Fibroblast of gingiva (primary cell): ENCODE measurements at places on chromosomes 4 and X.

GRCh38 chrX:45400027-45400779, 199.5 kb upstream of the DIPK2B start:
- peak; percentile 61 for DNase-seq

- DNase-seq = no peak
Observed at GRCh38 chr4:98204236-98204553, 57.0 kb upstream of the RAP1GDS1 start.

GRCh38 chrX:138925330-138925729, 213.8 kb upstream of the FGF13 start:
- peak; percentile 92 for DNase-seq

DNA sequence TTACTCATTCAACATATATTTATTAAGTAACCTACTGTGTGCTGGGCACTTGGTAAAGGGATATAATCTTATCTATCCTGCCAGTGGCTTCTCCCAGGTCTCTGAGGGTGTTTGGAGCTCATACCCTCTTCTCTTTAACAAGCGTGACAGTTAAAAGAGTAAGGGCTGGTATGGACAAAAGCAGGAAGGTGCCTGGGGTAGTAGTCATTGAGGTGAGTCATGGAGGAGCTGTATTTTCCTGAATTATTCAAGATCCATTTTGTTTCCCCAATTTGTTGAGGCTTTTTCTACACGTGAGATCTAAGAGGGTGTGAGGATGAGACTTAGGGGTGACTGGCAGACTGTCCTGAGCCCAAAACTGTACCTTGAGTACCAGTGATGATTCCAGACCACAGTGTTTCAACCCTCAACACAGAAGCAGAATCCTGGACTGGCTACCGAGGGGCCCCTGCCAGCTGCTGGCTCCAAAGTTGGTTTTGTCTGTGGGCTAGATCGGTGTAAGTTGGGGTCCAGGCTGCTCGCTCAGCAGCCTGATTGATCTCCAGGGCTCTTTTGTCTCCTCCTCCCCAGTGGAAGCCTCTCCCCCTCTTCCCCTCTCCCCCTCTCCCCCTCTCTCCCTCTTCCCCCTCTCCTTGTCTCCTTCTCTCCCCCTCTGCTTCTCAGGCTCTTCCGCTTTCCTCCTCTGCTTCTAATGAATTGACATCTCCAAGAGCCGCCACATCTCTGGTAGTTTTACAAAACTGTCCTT, at the start of gene DRP2:
TSS of gene DRP2 (plus strand) at position 671 of the 748 bp plus-strand sequence. CDS start 11,862 bp downstream, outside the sequence.
- DNase-seq = no peak

- peak; percentile 14 for DNase-seq
Observed at GRCh38 chr4:146338512-146338911, 124.2 kb downstream of the REELD1 start.

DNA sequence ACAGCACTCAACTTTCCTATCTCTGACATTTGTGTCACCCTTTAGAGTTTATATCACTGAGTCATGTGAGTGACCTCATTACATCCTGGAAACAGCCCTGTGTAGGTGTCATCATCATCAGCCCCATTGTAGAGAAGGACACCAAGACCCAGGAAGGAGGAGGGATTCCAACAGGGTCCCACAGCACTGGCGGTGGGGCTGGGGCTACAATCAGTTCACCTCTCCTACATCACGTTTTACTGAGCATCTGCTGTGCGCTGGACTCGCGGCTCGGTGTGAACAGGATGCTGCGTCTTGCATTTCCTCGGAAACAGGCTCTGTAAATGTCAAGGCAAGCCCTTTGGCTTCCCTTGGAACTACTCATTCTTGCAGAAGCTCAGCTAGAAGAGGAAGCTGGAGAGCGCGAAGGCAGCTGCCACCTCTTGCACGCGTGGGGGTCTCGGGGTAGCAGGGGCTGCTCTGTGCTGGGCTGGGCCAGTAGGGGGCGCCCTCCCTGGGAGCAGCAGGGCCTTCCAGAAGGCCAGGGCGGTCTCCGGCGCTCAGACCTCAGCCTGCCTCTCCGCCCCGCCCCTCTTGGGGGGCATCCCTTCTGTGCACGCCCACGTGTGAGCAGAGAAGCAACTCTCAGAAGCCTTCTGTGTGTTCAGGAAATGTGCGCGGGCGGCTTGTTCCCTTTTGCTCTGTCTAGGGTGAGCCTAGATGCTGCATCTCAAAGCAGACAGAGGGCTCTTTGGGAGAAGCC, 29.0 kb downstream of the REELD1 start:
- DNase-seq = no peak

DNA sequence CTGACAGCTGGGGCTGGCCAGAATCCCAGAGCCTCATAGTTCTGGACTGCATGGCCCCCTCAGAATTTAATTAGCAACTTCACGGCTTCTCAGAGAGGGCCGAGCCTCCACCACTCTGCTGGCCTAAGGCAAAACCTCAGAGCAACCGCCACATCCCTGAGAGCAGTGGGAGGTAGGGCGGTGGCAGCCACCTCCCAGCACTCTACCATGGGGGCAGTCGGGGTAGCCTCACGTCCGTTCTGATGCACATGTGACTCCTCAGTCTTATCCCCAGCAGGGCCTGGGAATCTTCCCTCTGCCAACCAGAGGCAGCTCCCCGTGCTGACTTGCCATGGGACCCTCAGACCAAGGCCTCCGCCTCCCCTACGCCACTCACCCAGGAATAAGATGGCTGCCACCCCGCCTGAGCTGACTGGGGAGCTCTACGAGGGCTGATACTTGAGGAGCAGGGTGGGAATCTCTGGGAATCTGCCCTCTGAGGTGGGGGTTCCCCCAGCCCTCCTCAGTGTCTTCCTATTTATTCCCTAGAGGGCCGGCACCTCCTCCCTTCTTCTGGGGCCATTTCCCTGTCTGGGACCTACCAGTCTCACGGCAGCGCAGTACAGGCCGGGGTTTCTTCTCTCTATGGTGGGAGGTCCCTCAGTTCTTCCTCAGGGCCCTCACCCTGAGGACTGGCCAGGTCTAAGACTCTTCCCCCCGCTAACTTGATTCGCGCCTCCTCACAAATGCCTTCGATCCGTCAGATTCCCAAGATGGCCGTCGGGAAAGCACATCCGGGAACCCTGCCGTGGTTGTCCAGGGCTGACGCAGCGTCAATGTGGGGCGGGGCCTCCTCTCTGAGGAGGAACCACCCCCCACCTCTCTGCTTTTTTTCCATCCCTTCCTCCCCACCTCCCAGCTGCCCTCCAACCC, at the start of gene MAGEC2:
TSS of gene MAGEC2 (minus strand) at position 769 of the 912 bp plus-strand sequence. CDS start 1,303 bp downstream, outside the sequence.
- no peak for DNase-seq

DNA sequence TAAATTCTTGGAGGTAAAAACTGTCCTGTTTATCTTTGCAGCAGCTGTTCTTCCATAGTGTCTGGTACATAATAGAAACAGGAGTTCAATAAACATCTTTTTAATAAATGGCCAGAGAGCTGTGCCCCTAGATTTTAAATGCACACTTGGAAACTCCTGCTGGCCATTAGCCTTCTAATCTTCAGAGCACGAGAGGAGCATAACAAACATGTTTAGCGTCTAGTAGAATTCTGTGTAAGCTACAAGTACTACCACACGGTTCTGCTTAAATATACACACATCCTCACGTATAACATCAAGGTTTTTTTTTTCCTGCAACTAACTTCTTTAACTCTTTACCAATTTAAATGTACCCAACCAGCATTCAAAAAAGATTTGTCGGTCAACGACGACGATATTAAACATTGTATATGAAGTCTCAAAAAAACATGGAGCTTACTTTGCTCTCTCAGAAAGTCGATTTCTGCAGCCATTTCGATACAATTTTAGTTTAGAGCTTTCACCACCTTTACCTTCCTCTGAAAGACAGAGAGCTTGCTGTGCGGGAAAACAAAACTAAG, 628 bp downstream of the SCLT1 start:
- peak; percentile 4 for DNase-seq

DNA sequence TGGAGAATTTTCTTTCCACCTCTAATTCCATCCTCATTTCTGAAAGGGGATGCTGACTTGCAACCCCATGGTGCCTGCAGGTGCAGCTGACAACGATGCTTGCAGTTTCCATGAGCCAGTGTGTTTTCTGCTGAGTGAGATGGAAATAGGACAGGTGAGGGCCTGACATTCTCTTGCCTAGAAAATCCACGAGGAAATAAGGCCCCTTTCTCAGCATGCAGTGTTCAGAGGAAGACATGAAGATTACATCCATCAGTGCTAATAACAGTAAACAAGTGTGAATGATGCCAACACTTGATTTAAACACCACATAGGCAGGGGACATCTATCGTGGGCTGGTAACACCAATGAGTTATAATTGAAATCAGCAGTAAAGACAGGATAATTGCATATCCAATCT, 237.3 kb downstream of the NLGN4X start:
- DNase-seq = no peak

- DNase-seq = no peak
Observed at GRCh38 chr4:149708513-149709130, 107.0 kb downstream of the IQCM start.

- DNase-seq = no peak
Observed at GRCh38 chr4:7326693-7327340, 107.9 kb downstream of the PSAPL1 start.

DNA sequence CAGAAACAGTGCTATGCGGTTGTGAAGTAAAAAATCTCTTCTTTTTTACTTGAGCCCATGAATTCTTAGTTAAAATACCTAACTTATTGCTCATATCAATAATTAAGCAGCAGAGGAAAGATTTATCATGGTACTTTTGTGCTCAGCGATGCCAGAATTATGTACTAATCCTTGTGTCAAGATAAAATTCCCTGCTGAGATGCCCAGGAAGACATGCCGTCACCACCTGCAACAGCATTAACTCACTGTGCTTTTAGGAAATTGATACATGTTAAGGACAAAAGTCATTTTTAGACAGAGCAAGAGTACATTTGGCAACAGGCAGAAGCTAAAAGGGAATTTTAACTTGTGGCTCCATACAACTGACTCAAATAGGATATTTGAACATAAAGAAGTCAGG, 138.9 kb downstream of the NPNT start:
- DNase-seq = no peak

DNA sequence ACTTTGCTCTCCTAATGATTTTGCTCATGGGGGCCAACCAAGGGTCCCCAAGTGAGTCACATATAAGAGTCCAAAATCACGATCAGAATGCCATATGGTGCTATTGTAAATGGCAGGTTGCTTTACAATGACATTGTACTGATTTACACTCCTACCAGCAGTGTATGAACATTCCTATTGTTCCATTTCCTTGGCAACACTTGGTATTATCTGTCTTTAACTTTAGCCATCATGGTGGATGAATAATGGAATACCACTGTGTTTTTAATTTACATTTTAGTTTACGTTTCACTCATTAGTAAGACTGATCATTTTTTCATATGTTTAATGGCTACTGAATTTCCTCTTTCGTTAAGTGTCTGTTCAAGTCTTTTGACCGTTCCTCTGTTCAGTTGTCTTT, 96.5 kb downstream of the NYX start:
- DNase-seq = no peak

- DNase-seq = no peak
Observed at GRCh38 chrX:21863241-21863640, 7.5 kb downstream of the YY2 start.

DNA sequence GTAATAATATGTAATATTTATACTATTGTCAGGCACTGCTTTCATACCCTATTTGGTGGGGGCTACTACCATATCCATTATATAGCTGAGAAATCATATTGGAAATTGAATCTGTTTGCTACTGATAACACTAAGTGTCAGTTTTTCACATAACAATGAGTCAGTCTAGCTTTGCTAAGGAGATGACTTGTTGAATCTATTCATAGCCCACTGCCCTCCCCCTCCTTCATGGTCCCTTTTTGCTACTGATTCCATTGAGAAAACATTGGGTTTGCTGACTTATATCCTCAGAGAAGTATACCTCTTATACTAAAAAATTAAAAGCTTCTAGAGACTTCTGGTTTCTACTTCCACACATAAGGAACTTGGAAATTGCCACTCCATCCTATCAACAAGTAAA, 1898.4 kb downstream of the STIM2 start:
- DNase-seq = no peak

DNA sequence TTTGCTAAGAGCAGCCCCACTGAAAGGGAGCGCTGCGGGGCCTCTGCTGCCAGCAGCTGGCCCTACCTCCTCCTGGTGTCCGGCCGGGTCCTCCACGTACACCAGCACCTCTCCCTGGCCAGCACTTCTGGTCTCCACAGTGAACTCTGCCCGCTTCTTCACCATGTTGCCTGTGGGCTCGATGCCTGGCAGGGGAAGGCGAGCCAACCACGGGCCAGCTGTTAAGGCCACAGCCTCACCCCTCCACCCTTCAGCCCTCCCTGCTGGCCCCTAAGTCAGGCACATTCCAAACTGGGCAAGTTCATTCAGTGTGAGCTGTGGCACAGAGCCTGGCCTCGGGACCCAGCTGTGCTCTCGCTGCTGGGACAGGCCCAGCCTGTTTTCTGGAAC, 7.8 kb downstream of the FLNA start:
- peak; percentile 45 for DNase-seq

- DNase-seq = peak; percentile 1
Observed at GRCh38 chrX:14903891-14904290, 30.7 kb downstream of the MOSPD2 start.

DNA sequence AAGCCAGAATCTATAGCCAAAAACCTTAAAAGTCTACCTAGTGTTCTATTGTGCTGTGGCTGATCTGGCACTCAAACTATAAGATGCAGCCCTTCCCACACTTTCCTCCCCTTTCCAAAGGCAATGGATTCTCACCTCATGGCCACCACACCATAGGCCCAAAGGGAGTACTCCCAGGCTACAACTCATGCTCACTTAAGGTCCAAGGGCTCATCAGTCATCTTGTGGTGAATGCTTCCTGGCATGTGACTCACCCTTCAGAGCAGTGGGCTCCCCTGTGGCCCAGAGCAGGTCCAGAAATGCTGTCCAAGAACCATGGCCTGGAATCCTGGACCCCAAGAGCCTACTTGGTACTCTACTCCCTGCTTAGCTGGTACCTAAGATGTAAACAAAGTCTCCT, 181.0 kb downstream of the CHRDL1 start:
- DNase-seq = no peak

- DNase-seq = no peak
Observed at GRCh38 chr4:74367656-74368290, 2.8 kb downstream of the EREG start.

DNA sequence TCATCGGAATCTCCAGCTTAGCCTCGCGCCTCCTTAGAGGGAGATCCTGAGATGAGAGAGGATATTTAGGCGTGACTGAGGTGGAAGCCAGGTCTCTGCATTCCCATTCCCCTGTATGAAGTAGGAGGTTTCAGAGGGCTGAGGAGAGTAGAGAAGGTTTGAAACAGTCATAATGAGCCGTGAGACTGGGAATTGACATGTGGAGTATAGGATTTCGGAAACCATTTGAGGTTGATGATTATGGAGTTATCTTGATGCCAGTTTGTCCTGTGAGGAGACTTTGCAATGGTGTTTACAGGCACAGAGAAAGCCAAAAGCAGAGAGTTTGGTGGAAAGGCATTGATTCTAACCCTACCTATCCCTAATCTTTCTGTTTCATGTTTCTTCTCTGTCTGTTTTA, 2.0 kb downstream of the CHST7 start:
- no peak for DNase-seq

- no peak for DNase-seq
Observed at GRCh38 chr4:36290641-36291040, 9.2 kb downstream of the DTHD1 start.

DNA sequence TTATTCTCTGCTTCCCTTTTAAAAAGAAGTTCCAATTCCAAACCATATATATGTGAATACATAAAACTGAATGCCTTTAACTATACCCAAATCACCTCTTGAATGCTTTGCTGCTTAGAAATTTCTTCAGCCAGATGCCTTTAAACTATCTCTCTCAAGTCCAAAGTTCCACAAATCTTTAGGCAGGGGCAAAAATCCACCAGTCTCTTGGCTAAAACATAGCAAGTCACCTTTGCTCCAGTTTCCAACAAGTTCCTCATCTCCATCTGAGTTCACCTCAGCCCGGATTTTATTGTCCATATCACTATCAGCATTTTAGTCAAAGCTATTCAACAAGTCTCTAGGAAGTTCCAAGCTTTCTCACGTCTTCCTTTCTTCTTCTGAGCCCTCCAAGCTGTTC, 49.8 kb downstream of the SULT1B1 start:
- DNase-seq = no peak
